ENCODE measurements at places on chromosomes 2 and 18.

- DNase-seq = no peak
Observed at GRCh38 chr2:65220432-65221131, 7.0 kb upstream of the ACTR2 start.

DNA sequence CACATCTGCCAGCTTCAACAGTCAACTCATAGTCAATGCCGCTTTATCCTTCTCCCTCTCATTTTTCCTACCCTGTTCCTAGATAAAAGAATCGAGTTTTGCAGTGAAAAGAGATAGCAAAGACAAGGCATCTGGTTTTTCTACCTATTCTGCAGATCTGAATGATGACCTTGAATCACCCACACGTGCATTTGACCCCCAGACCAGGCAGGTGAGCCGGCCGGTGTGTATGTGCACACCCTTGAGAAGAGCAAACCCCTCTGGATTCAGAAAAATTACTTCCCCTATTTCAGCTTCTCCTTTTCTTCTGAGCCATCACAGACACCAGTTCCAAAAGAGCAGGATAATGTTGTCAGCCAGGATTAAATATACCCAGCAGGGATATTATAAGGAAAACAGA is 115.6 kb upstream of the ST6GAL2 start:
- no peak for DNase-seq

- DNase-seq = peak; percentile 83
Observed at GRCh38 chr18:79400091-79400590, 4.4 kb downstream of the NFATC1 start.

- no peak for DNase-seq
Observed at GRCh38 chr18:58862356-58862755, 2.3 kb upstream of the ZNF532 start.

DNA sequence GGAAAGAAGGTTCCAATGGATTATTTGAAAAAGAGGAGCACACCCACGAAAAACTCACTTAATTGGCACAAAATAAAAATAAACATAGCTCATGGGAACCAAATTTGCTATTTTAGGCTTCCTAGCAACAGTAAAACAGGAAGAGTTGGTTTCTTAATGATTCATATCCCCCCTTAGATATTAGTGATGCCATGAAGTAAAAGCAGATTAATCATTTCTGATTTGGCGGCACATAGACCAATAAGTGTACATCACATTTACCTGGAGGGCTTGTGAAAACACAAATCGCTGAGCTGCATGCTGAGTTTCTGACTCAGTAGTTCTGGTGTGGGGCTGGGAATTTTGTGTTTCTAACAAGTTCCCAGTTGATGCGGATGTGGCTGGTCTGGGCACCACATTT is 260.4 kb downstream of the SLC4A3 start:
- DNase-seq = no peak

GRCh38 chr18:48992133-48992532 is 41.4 kb upstream of the SMAD7 start:
- DNase-seq = no peak

GRCh38 chr2:60320724-60321123 is 232.7 kb downstream of the BCL11A start:
- no peak for DNase-seq

DNA sequence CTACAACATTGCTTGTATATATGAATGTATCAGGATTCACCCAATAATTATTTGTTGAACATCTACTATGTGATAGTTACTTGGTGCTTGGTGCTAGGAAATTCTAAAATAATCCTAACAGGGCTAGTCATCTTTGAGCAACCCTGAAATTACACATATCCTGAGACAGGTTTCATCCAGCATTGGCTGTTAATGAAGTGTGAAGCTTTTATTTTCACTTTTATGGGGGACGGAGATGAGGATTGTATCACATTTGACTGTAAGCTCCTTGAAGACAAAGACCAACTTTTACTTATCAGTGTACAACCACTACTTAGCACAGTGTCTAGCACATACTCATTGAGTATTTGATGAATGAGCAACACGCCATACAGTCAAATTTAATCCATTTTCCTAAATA is 6.8 kb upstream of the GALM start:
- DNase-seq = no peak

DNA sequence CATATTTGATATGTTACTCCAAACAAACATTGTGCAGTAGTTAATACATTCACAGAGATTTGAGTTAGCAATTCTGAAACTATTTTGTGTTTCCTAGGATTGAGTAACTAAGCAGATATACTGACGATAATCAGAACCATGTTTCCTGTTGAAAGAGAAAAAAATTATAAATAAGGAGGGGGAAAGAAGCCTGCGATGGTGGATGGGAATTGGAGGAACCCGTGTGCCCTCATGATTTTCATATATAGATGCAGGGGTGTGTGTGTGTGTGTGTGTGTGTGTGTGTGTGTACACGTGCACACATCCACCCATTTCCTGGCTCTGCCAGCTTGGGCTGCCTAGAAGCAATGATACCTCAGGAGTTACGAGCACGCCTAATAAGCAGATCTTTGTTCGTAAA is 56.9 kb downstream of the LPIN2 start:
- no peak for DNase-seq

DNA sequence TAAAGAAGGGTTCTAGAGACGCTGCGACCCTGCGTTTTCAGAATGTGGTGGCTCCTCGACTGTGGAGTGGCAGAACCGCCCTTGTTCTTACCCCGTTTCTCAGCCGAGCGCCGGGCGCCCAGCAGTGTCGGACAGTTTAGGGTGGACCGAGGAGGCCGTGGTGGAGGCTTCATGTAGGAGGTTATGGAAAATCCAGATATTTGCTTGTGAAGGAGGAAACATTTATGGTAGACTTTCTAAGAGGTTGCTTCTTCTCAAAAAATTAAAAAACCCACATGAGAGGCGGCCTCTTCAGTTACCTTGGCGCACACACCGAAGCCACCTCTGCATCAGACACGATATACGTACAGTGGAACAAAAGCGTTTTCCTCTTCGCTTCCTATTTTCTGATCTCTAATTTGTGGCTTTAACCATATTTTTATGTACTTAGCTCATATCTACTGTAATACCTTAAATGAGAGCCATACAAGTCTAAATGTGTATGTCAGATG is 120.8 kb downstream of the NFATC1 start:
- DNase-seq = no peak

- no peak for DNase-seq
Observed at GRCh38 chr2:107622741-107623310, 203.9 kb upstream of the RGPD4 start.

DNA sequence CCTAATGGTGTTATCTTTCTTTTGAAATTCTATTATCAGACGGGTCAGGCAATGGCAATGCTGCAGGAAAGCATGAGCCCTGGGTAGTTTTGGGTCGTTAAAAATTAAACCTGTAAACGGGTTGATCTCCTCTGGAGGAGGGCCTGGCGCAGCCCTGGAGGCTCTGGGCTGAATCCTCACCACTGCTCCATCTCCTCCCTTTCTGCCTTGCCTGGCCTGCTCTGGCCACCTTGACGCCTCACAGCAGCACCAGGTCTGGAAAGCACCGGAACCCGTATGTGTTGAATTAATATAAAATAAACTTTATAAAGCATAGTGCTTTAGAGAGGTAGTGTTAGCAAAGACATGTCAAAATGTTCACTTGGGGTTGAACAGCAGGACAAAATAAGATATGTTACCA is 316.1 kb downstream of the LNPK start:
- DNase-seq = no peak

GRCh38 chr2:127656569-127657231 is 10.7 kb downstream of the GPR17 start:
- no peak for DNase-seq

- no peak for DNase-seq
Observed at GRCh38 chr2:101793277-101793969, 95.9 kb downstream of the MAP4K4 start.

Measured in right forelimb (tissue), 1 donor.